NCI-H774 (cell line): ENCODE measurements at places on chromosomes 4 and X.

- DNase-seq, result no peak
Observed at GRCh38 chr4:20538905-20539304, 161.4 kb upstream of the PACRGL start.

DNA sequence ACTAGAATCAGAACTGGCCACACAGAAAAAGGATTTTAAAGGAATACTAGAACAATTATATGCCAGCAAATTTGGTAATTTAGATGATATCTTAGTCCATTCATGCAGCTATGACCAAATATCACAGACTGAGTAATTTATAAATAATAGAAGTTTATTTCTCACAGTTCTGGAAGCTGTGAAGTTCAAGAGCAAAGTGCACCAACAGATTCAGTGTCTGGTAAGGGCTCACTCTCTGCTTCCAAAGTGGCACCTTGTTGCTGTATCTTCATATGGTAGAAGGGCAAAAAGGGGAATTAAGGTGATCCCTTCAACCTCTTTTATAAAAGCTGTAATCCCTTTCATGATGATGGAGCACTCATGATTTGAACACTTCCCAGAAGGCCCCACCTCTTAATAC lies 20.3 kb downstream of the TNIP2 start:
- no peak for DNase-seq

- no peak for DNase-seq
Observed at GRCh38 chr4:14386196-14386595, 616.1 kb upstream of the CPEB2 start.

GRCh38 chr4:15451181-15451865 lies 18.4 kb upstream of the CC2D2A start:
- no peak for DNase-seq

DNA sequence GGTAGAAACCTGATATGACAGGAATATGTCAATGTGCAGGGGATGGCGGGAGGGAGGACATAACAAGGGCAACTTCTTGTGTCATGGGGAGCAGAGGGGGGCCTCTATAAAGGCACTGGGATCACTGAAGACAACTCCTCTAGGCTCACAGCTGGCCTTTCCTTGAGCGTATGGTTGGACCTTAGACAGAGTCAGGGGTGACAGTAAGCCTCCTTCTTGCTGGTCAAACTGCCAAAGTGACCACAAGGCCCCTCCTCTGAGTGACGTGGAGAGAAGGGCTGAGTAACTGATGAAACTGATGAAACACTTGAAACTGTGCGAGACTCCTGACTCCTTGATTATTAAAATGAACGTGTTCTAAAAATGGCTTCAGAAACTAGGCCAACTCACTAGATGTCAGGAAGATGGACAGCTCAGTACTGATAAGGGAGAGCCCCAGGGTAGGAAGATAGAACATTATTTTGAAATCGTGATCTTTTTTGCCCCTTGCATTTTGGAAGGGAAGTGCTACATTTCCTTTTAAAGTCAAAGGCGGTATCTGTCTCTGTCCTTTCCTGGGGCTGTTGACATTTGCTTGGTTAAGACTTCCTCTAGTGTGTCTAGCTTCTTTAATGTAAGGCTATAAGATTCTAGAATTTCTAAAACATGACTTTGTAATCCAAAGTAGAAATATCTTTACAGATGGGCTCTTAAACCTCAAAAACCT lies 1.6 kb downstream of the RAB33A start:
- DNase-seq, result no peak

- no peak for DNase-seq
Observed at GRCh38 chr4:151204925-151205524, 71.9 kb upstream of the PRSS48 start.

DNA sequence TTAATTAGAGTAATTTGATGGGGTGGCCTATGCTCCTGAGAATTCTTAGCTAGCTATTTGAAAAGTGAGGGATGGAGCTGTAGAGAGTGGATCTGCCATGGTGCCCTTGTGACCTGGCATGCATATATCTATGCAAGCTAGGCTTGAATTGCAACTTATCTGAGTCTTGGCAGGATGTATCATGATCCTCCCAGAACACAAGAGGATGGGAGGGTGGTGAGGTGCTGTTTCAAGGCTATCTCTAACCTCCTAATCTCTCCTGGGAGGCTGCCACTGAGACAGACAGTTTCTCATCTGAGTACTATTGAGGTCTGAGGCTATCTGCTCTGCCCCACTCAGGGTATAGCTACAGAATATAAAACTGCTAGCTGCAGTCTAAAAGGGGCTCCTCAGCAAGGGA lies 56.6 kb downstream of the BRCC3 start:
- DNase-seq, result no peak
